ENCODE measurements at places on chromosomes 6 and 20. TPM values are rescaled to one million over a fixed set of nuclear protein-coding genes. Genes with fewer than 3 reads are reported as not detected.

- DNase-seq, result no peak
Observed at GRCh38 chr20:635893-636338, 17.1 kb downstream of the SRXN1 start.

- DNase-seq, result no peak
Observed at GRCh38 chr6:169807699-169808607, 56.5 kb downstream of the ERMARD start.

MROH8 gene
- total RNA-seq, result 6.4 TPM

MAP1LC3A gene
- total RNA-seq, result 75.6 TPM

GRCh38 chr6:91075244-91075976 lies 488.5 kb upstream of the MAP3K7 start:
- DNase-seq, result no peak

TRIM15 gene
- total RNA-seq, result not detected

MMP24OS gene
- total RNA-seq, result 45.4 TPM

DNA sequence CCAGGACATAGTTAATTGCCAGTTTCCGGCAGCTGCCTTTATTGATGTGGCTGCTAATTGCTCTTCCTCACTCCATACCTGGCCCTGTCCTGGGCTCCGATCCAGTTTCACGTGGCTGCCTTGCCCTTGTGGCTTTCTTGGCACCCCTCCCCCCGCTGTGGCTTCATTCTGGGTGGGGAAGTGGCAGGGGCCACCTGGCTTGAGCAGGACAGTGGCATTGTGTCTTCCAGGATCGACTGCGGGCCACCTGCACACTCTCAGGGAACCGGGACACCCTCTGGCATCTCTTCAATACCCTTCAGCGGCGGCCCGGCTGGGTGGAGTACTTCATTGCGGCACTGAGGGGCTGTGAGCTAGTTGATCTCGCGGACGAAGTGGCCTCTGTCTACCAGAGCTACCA lies 10.8 kb downstream of the MAVS start:
- DNase-seq, result no peak

FOXA2 gene
- not detected for total RNA-seq

DNA sequence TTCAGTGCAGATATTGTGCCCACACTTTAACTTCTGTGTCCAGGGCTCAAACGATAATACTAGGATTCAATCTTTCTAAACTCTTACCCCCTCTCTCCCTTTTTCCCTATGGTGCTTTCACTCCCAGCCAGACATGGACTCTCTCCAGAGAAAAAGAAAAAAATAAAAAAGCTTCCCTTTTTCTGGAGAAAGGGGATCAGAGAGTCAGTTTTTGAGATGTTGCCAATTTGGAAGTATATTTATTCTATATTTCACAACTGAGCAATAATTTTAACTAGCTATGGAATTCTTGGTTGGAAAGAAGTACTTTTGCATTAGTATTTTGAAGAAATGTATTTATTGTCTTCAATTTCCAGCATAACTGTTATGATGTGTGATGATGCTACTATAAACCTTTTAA lies 72.2 kb upstream of the ZFP64 start:
- DNase-seq, result no peak

DNA sequence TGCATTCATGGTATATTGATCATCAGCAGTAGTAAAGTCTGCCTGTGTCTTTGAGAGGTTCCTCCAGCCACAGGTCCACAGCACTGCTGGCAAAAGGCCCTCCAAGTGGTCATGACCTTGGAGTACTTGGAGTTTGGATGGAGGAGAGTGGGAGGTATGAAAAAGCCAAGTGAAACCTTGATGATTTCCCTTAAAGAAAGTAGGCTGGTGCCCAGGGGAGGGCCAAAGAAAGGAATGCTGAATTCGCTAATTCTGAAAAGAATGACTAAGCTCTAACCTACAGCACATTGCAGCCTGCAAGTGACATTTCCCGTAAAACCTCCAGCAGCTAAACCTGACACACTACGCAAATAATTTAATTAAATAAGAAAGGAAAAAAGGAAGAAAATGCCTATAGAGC lies 223.4 kb upstream of the TAB2 start:
- no peak for DNase-seq

- DNase-seq, result no peak
Observed at GRCh38 chr6:25934156-25934555, 3.7 kb upstream of the SLC17A2 start.

- DNase-seq, result no peak
Observed at GRCh38 chr20:43530321-43531090, 23.0 kb downstream of the L3MBTL1 start.

- DNase-seq, result no peak
Observed at GRCh38 chr6:63546697-63547096, 25.6 kb upstream of the LOC128125822 start.

- DNase-seq, result no peak
Observed at GRCh38 chr6:139294090-139294489, 2.3 kb upstream of the TXLNB start.

- no peak for DNase-seq
Observed at GRCh38 chr6:142474531-142475289, 172.9 kb downstream of the ADGRG6 start.

- no peak for DNase-seq
Observed at GRCh38 chr6:146620655-146621054, 21.9 kb downstream of the ADGB start.

GRCh38 chr6:51398064-51398705 lies 579.5 kb downstream of the TFAP2B start:
- no peak for DNase-seq

LPA gene
- not detected for total RNA-seq

Data from heart right ventricle (tissue), 16 donors.